Activated T-cell treated with anti-CD3 and anti-CD28 coated beads for 24 hours (primary cell): ENCODE measurements at places on chromosomes 4 and X.

- DNase-seq = no peak
Observed at GRCh38 chr4:16386711-16387320, 160.5 kb upstream of the TAPT1 start.

DNA sequence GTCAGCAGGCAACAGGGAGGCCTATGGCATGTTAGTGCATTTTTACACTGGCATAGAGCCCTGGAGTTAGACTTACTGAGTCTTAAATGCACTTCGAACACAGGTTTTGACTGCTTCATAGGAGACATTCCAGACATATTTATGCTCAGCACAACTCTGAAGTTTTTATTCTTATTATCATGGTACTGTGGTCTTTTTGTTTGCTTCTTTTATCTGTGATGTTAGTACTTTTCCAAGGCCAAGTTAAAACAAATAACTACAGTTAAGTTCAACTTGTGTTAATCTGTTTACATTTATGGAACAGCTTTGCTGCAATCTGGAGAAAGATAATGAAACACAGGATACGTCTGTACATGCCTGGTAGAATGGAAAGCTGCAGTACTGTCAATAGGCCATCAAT, 76.5 kb downstream of the COL4A5 start:
- no peak for DNase-seq

DNA sequence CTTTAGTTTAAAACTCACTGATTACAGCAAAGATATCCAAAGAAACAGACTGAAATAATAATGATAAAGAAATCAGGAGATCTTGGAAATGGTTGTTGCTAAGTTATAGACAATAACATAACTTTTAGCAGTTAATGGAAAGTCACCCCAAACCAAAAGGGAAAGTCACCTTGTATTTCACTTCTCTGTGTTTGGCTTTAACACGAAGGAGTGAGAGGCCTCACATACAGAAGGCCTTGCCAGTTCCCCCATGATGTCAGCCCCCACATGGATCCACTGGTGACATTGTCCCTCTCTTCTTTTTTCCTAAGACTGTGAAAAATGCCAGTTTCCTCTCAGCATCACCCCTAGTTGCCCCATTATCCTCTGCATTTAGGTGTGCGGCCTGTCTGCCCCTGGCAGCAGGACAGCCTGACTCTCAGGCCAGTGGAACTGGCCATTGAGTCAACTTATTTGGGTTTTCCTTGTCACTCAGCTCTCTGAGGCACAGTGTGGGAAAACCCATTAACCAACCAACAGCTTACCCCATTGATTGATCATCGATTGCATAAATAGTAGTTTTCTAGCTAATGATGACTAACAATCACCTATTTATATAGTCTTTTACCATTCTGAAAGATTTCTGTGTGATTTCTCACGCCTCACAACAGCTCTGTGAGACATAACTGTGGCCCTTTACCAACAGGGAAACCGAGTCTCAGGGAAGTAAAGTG, 308.1 kb downstream of the PTTG2 start:
- DNase-seq = no peak

GRCh38 chrX:132623300-132623699, 134.5 kb upstream of the MBNL3 start:
- no peak for DNase-seq

GRCh38 chr4:81789158-81789557, 317.5 kb upstream of the RASGEF1B start:
- no peak for DNase-seq

GRCh38 chr4:77453911-77454310, 151.7 kb upstream of the CXCL13 start:
- DNase-seq = no peak

DNA sequence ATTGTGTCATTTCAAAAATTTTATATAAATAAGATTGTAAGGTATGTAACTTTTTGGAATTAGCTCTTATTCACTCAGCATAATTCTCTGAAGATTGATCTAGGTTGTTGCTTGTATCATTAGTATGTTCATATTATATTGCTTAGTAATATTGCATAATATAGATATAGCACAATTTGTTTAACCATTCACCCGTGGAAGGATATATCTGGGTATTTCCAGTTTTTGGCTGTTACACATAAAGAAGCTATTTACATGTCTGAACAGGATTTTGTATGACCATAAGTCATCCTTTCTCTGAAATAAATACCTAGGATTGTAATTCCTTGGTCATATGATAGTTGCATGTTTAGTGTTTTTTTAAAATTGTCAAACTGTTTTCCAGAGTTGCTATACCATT, 82.5 kb downstream of the CPEB2 start:
- DNase-seq = no peak

DNA sequence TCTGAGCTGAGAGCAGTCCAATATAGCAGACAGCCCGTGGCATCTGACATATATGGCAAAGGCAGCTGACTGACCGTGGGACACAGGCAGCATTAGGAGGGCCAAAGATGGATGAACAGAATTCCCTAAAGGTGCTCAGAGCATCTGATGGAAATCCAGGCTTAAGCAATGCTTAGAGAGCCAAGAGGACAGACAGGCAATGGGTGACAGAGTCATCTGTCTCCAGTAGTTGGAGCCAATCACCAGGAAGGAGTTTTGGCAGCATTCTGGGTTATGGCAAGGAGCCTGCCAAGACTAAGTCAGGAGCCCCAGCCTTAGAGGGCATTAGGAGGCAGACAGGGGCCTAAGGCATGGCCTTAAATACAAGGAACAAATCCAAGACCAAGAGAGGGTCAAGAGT, 153.3 kb upstream of the USP9X start:
- no peak for DNase-seq

- DNase-seq = no peak
Observed at GRCh38 chrX:19698122-19698521, 182.8 kb upstream of the MAP3K15 start.

GRCh38 chr4:5398056-5398455, 310.3 kb downstream of the EVC2 start:
- no peak for DNase-seq

DNA sequence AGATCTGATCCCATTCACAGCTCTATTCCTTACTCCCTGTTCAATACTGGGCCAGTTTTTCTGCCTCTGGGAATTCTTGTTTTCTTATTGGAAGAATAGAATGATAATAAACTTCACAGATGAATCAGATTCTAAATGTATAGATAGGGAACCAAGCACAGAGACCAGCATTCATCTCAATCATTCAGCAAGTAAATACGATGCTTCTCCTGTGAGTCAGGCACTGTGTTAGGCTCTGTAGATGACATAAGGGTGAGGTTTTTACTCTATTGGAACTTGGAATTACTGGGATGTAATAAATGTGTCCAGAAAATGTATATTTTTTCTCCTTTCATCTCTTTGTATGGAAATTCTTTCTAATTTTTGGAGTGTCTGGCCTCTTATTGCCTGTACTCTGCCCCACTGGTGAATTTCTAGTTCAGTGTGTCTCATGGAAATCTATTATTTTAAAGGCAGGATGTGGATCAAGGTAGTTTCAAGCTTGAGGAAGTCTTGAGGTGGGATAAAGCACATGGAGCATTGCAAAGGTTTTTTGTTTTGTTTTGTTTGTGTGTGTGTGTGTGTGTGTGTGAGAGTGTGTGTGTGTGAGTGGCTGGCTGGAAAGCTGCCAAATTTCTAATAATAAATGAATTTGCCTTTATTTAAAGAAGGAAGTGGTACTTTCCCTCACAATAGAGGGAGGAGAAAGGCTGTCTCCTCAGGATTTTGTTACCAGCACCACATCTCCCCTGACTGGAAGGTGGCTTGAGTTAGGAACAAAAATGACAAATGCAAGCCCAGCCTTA, 117.9 kb upstream of the HS3ST1 start:
- DNase-seq = no peak

GRCh38 chrX:3763111-3763510, 49.7 kb upstream of the PRKX start:
- no peak for DNase-seq

DNA sequence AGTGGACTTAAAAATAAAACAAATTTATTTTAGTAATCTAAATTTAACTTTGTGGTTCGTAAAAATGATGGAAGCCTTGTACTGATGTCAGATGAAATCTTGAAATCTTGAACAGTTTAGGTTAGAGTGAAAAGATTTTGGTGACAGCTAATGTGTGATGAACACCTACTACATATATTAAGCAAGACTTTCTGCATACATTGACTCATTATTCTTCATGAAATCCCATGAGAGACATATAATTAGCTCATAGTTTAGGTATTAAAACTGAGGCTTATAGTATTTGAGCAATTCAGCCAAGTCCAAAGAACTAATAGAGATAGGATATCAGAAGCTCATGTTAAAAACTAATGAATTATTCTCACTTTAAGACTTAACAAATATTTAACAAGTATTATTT, 66.9 kb upstream of the PCDH7 start:
- no peak for DNase-seq

DNA sequence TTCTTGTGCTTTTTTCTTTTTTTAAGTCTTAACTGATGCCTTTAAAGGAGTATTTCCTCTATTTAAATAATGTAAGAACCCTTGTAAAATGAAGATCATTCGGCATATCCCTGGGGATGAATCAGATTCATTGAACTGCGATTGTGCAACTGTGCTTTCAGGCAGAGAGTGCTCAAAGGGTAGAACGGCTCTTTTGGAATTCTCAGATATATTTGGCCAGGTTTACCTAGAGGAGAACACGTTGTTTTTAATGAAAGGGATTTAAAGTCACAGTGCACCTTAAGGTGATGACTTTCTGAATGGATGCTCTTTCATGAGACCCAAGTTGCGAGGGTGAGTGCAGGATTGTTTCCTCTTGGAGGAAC, 51.6 kb upstream of the ELOVL6 start:
- DNase-seq = no peak

GRCh38 chr4:48250980-48251379, 18.7 kb downstream of the TEC start:
- DNase-seq = no peak

DNA sequence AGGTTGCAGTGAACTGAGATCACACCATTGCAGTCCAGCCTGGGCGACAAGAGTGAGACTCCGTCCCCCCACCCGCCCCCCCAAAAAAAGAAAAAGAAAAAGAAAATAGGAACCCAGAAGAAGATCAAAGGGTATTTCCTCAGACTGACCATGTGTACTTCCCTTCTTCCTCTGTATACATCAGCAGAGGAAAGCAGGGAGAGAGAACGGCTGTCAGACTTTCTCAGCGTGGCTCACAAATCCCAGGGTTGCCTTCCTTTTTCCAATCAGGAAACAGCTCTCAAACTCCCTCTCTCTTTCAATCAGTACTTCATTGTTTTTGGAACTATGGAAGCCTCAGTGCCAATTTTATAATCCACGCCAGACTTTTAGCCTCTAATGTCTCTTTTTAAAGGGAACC, 59.1 kb downstream of the CHRNA9 start:
- no peak for DNase-seq

- DNase-seq = no peak
Observed at GRCh38 chr4:188976644-188977115, 837.4 kb downstream of the TRIML1 start.

DNA sequence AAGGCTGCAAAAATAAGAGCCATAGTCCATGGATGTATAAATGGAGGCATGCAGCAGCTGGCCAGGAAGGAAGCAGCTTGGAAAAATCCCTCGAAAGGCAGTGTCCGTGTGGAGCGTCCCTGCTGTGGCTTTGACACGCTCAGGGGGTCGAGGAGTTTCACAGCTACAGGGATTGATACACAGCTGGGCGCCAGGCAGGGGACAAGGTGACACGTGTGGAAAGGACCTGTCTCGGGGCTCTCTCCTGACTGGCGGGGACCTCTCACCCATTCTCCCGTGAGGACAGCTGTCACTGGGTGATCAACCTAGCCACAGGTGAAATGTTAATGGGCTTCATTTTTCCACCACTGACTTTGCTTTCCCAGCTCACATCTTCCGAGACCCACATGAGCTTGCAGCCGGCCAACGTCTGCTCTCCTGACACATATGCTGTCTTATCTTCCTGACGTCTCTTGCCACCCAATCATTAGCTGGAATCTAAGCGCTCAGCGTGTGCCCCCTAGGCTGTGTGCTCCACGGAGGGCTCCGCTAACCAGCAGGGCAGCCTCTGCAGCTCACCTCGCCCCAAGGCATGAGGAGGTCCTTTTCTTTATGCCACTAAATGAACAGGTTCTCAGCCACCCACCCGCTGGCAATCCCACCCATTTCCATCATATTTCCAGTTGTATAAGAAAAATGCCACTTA, 89.4 kb upstream of the AFAP1 start:
- no peak for DNase-seq

DNA sequence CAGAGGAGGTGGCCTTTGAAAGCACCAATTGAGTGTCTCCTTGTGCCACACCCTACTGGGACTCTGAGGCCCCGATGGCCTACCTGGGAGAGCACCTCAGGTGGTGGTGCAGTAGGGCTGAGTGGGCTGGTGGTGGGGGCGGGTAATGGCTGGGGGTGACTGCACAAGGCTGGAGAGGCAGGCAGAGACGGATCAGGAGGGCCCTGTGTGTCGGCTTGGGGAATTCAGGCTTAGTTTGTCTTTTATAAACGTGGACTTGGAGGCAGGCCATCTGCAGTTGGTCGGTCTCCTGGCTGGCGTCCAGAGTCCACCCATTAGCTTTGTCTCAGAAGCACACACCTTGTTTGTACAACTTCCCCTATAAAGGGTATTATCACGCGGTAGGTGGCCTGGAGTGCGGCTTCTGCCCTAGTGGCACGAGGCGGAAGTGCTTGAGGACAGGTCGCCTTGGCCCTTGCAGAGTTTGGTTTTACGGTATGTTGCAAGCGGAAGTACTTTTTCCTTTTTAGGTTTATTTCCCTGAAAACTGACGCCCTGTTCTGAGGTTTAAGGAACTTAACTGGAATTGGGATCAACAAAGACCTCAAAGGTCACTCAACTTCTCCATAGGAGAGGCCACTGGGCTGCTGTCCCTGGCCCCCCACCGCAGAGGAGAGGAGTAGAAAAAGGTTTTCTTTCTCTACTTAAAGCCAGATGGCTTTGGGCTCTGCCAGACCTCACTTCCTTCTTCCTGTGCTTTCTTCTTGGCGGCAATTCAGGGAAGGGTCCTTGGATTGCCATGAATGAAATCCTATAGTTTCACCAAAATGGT, 8.0 kb downstream of the TBC1D14 start:
- no peak for DNase-seq

GRCh38 chrX:116732214-116732613, 269.4 kb upstream of the CT83 start:
- no peak for DNase-seq

DNA sequence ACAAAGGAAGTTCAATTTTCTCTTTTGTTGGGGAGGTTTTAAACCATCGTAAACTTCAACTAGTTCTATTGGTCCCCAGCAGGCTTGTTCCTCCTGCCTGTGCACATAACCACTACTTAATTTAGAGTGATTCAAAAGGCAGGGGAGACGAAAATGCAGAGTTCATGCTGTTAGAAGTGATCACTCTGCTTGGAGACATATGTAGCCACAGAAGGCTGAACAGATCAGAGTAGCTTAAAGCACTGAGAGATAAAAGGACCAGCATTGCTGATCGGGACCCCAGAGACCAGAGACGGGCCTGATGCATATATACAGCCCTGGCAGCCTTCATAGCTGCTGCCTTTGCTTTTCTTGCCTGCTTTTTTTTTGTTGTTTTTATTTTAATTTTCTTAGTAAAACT, 662.0 kb upstream of the CPEB2 start:
- DNase-seq = no peak

DNA sequence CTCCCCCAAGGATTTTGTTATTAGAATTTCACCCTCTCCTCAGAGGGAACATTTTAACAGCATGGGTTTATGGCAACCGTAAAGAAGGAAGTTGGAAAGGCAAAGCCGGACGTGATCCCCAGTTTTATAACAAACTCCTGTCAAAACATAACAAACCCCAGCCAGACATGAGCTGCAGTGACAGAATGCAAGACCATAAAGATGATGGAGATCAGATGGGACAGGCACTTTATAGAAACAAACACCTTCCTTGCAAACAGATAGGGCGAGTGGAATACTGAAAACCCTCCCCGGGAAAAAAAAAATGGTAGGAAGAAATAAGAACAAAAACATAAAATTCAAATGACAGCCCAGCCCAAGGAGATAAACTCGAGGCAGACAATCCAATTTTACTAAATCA, 281.4 kb downstream of the LDB2 start:
- DNase-seq = no peak
